ENCODE measurements at places on chromosomes 13 and 19.

- DNase-seq: peak; percentile 12
Observed at GRCh38 chr13:36057041-36057440, 74.1 kb downstream of the DCLK1 start.

GRCh38 chr19:47663911-47664771 is 49.1 kb upstream of the EHD2 start:
- peak; percentile 92 for DNase-seq

DNA sequence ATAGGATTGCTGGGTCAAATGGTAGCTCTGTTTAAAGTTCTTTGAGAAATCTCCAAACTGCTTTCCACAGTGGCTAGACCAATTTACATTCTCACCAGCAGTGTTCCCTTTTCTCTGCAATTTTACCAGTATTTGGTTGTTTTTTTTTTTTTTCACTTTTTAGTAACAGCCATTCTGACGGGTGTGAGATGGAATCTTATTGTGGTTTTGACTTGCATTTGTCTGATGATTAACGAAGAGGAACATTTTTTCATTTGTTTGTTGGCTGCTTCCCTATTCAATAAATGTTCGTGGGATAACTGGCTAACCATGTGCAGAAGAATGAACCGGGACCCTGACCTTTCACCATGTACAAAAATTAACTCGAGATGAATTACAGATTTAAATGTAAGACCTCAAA is 31.2 kb downstream of the CYP4F2 start:
- no peak for DNase-seq

DNA sequence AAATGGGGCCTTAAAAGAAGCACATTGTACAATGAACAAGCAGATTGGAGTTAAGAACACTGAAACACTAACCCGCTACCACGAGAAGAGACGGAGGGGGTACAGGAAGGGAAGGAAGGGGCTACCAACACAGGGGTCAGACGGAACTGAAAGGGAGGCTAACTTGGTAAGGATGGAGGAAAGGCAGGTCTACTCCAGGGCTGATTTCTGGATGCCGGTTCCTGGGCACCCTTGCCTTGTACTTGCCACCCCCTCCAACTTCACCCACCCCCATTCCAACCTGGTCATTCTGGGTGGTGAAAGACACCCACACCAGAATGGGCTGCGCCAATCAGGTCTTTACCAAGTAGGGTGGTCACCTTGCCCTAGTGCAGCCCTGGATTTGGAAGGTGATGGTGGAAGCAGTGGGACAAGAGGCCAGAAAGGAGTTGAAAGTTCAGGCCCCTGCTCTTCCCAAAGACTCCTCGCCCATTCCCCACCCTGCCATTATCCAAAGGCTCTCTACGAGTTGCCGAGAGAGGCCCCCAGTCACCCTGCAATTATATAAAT is 10.3 kb downstream of the ZNF574 start:
- DNase-seq: no peak

- no peak for DNase-seq
Observed at GRCh38 chr13:90020536-90021070, 1326.9 kb upstream of the MIR17HG start.

DNA sequence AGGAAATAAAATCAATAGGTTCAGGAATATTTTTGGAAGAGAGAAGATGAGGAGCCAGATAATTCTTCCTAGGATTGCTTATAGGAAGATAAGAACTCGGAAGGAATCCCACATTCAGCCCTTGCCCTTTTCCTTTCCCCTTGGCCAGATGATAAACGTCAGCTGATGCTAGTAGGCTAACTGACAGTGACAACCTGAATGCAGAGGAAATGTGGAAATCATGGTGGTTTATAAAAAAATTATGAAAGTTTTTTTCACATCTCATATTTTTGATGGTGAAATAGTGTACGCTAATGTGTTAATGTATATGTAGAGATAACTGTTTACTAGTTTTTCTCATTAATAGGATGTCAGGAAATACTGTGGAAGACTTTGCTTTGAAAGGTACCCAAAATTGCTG is 56.9 kb downstream of the EDNRB start:
- no peak for DNase-seq

GRCh38 chr19:47618771-47619170 is 9.8 kb downstream of the BICRA start:
- DNase-seq: no peak

DNA sequence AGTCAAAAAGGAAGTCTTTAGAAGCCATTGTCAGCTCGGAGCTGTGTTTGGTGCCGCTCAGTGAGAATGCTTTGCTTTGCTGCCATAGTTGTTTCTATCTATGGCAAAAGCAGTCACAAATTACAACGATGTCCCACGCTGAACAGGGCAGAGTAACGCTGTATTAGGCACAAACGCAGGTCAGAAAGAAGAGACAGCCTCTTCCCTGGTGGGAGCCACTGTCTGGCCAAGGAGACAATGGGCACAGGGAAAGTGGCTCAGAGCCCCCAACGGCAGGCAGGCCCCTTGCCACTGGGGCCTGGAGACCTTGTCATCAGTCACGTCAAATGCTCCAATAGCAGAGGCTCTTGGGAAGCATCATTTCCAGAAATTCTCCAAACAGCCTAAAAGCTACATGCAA is 244.2 kb downstream of the TEX29 start:
- no peak for DNase-seq

- no peak for DNase-seq
Observed at GRCh38 chr13:29819143-29819542, 31.3 kb downstream of the UBL3 start.

DNA sequence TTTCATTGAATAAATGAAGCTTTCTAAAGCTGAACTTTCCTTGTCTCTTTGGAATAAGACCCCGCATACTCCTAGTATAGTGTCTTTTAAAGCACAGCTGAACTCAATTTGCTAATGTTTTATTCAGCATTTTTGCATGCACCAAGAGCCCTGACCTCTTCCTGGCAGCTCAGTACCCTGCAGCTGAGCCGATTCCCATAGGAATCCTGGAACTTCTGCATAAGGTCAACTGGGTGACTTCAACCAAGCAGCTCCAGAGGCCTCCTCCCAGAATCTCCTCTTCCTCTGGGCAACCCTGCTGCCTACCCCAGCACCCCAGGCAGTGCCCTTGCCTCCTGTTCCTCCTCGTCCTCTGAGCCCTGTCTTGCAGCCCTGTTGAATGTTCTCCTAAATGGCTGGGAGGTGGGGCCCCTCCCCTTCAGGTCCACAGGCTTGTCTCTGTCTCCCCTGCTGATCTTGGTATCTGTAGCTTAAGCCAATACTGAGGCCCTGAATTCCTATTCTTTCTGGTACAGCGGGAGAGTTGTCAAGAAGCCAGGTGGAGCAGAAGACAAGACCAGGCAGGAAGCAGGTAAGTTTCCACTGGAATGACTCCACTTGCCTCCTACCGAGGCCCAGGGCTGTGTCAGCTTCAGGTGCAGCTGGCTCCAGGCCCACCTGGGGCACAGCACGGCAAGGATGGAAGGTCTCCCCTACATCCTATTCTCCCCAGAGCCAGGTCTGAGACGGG is 23.6 kb upstream of the CCDC124 start:
- no peak for DNase-seq

GRCh38 chr13:38767506-38768265 is 80.8 kb downstream of the FREM2 start:
- DNase-seq: no peak

- DNase-seq: no peak
Observed at GRCh38 chr13:95354680-95355487, 53.6 kb upstream of the ABCC4 start.

DNA sequence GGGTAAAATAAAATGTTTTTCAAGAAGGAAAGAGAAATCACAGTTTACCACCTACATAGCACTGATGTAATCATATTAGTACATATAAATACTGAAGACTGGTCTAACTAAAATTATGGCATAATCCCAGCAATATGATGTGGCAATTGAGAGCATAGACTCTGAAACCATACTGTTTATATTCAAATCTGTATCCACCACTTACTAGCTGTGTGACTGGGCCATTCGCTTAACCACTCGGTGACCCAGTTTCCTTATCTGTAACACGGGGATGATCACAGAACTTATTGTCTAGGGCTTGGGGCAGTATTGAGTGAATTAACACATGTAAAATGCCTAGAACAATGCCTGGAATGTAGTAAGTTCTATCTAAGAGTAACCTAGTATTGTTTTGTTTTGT is 13.1 kb upstream of the GTF3A start:
- no peak for DNase-seq

DNA sequence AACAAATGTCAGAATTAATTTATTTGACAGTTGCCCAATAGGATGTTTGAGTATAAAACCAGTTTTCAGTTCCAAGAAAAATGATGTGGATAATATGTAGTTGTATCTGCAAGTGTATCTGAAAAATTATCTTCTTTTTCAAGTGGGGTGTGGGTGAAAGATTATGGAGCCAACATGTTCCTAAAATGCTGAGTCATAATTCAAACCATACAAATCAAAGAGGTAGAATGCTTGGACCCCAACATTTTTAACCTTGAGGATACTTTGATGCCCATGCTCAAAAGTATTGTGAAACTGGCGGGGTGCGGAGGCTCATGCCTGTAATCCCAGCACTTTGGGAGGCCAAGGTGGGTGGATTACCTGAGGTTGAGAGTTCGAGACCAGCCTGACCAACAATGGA is 54.0 kb upstream of the ZNF724 start:
- no peak for DNase-seq

DNA sequence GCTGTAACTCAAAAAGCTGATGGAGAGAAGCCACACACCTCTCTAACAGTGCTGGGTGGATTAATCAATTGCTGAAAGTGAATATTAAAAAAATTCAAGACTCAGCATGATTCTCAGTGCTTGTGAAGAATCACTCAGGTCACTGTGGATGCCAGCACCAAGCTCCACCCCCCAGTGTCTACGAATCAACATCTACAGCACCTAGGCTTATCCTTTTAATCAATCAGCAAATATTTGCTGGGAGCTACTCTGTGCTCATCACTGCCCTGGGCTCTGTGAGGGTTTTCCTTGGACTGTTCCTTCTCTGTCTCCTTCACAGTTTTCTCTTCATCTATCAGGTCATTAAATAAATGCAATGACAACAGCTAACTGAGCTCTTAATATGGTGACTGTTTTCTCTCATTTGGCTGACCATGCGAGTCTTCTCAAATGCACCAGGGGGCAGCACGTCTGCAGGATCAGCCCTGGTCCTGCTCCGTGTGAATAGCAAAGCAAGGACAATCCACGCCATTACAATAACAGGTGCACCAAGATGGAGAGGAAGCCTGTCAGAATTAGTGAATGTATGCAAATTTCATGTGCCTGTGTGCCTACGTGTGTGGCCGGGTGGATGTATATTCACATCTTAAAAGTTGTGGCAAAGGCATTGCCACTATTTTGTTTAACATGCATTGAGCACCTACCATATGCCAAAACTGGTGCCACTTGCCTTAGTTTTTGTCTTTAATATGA is 14.6 kb upstream of the C13orf42 start:
- peak; percentile 74 for DNase-seq

DNA sequence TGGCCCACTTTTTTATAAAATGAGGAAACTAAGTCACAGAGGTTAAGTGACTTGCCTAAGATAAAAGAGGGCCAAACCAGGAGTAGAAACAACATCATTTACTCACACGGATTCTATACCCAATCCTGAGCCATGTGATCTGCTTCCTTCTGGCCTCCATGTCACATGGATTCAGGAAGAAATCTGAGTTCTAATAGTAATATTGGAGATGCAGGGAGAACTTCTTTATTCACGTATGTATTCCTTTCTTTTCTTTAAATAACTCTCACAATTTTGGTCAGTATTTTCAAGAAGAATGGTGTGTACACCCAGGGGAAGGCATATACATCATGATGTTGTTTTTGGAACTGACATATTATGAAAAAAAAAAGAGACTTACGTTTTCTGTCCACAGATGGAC is 1.8 kb downstream of the POSTN start:
- DNase-seq: no peak

DNA sequence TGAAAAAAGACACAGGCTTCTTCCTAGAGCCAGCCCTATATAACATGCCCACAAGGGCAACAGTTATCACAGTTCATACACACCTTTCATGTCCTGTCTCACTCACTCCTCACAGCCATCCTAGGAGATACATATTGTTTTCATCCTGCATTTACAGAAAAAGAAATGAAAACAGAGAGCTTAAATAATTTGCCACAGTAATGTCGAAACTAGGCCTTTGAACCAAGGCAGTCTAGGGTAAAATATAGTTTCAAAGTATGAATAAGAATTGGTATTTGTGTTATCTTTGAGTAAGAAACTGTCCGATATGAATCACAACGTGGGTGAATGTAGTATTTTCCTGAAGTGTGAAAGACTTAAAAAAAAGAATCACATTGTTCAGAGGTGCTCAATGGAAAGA is 26.8 kb downstream of the CLDN10 start:
- DNase-seq: no peak

- DNase-seq: peak; percentile 57
Observed at GRCh38 chr19:6481541-6482342, at the start of gene DENND1C. Gene DENND1C, minus strand, starts transcription at chr19:6481787. Its CDS starts 92 bp downstream, at chr19:6481695.

DNA sequence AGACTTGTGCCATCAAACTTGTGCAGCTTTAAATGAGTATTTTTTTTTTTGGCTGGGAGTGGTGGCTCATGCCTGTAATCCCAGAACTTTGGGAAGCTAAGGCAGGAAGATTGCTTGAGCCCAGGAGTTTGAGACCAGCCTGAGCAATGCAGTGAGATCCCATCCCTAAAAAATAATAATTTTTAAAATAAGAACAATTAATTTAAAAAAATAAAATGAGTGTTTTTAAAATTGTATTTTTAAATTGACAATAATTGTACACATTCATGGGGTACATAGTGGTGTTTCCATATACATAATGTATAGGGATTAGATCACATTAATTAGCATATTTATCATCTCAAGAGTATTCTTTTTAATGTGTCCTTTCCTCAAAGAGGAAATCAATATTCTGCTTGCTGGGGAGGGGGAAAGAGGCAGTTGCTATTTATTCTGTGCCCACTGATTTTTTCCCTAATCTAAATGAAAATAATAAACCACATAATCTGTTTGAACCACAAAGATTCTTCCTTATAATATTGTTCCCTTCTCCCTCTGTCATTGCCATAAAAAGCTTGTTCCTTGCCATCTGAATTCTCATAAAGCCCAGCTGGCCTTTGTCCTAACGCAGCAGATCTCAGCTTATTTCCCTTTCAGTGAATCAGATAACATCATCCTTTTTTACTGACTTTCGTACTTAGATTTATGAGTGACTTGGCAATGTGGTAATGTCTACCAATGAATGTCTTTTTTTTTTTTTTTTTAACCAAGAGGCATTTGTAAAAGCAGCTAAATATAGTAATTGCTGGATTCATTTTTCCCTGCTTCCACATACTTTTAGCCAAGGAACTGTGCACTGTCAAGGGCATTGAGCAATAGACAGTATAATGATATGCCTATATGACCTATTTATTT is 81.8 kb upstream of the RUBCNL start:
- peak; percentile 68 for DNase-seq
